Breast epithelium (tissue), 4 donors: ENCODE measurements at places on chromosomes 7 and 10. TPM values are rescaled to one million over a fixed set of nuclear protein-coding genes. Genes with fewer than 3 reads are reported as not detected.

DNA sequence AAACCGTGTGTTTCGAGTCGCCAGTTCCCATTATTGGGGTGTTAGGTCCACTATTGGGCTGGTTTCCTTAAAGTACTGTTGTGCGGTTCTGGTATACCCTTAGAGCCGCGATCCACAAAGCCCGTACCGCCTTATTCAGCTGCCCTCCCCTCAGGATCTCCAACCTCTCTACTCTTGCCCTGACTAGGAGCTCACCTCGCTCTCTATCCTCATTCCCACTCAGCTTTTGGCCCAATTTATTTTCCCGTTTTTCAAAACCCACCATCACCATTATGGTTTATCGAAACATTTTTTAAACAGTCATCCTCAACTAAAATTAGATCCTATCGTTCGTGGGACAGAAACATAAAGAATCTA lies 461 bp upstream of the ETV1 start:
- no peaks in the 10 kb centered on the region for H3K4me1 ChIP-seq
- H3K36me3 ChIP-seq, result no peaks in the 10 kb centered on the region
- H3K27me3 ChIP-seq, result no peaks in the 10 kb centered on the region
- DNase-seq, result no peak
- peak overlapping the region; percentile 72 for H3K4me3 ChIP-seq
- peak overlapping the region; percentile 96 for H3K27ac ChIP-seq

Gene VWC2
- total RNA-seq, result 0.16 TPM

DNA sequence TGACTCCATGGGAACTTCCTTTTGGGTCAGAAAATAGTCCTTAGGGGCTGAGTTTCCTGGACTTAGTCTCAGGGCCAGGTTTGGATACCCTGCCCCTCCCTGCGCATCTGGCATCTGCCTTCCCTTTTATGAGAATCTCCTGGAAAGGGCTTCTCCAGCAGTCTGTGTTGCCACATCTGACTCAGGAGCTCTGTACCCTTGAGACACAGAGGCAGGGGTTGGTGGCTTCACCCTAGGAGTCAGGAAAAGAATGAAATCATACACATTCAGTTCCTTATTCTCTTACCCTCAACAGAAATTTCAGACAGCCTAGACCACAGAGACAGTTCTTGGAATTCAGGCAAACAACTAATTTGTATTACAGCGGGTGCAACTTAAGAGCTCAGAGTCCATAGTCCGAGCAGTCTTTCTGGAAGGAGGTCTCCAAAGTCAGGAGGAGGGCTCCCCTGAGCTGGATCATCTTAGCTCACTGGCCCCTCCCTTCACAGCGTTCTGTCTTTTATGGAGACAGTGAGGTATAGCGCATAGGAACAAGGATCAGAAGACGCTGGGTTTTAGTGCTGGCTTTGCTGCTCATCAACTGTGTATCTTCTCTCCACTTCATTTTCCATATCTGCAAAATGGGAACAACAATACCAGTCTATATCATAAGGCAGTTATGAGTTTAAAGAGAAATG lies 3.0 kb upstream of the PLAU start:
- no peaks in the 10 kb centered on the region for H3K27me3 ChIP-seq
- peaks cover 8% of the 10 kb centered on the region for H3K4me1 ChIP-seq
- no peaks in the 10 kb centered on the region for H3K36me3 ChIP-seq
- H3K27ac ChIP-seq, result peak overlapping the region; percentile 90
- DNase-seq, result no peak

- H3K36me3 ChIP-seq, result no peaks in the 10 kb centered on the region
- H3K27me3 ChIP-seq, result no peaks in the 10 kb centered on the region
- H3K4me1 ChIP-seq, result peaks cover 15% of the 10 kb centered on the region
Measured at GRCh38 chr10:63713191-63714144, 192.3 kb downstream of the REEP3 start.

Gene NPC1L1
- total RNA-seq, result 0.33 TPM

- DNase-seq, result no peak
- no peak overlapping the region for H3K27ac ChIP-seq
- H3K36me3 ChIP-seq, result no peaks in the 10 kb centered on the region
- no peak overlapping the region for H3K4me3 ChIP-seq
- H3K27me3 ChIP-seq, result no peaks in the 10 kb centered on the region
Measured at GRCh38 chr7:75640201-75640600, 98.5 kb downstream of the HIP1 start.

Gene ZNF800
- total RNA-seq, result 51.1 TPM

Gene LMTK2
- 14.1 TPM for total RNA-seq

Gene H2AZ2
- total RNA-seq, result 115 TPM

Gene AKR1C8
- total RNA-seq, result not detected

DNA sequence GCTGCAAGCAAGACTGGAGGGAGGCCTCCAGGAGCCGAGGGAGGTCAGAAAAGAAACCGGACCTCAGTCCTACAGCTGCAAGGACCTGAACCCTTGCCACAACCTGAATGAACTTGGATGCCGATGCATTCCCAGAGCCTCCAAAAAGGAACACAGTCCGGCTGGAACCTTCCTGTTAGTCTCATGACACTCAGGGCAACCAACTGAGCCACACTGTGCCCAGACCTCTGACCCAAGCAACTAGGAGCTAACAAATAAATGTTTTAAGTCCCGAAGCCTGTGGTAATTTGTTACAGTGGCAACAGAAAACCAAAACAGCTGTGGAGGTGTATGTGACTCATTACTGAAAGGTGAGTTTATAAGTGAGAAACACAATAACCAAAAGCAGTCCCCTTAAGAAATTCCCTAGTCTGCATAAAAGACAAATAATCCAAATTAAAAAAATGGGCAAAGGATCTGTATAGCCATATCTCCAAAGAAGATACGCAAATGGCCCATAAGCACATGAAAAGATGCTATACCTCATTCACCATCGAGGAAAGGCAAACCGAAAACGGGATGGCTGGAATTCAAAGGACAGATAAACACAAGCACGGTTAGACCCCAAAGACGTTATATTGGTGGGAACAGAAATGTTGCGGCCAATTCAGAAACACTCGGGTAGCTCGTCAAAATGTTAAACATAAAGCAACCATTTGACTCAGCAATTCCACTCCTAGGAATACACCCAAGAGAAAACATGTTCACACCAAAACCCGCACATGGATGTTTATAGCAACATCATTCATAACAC lies 24.8 kb downstream of the GNA12 start:
- H3K36me3 ChIP-seq, result no peaks in the 10 kb centered on the region
- no peak overlapping the region for H3K4me3 ChIP-seq

Gene UNCX
- total RNA-seq, result not detected

- no peak for DNase-seq
- H3K4me3 ChIP-seq, result no peak overlapping the region
- H3K27me3 ChIP-seq, result no peaks in the 10 kb centered on the region
- H3K4me1 ChIP-seq, result peaks cover 12% of the 10 kb centered on the region
- H3K27ac ChIP-seq, result no peak overlapping the region
Measured at GRCh38 chr7:112081778-112082177, 124.4 kb downstream of the DOCK4 start.

GRCh38 chr10:73877533-73878160 lies 3.3 kb upstream of the CAMK2G start:
- DNase-seq, result no peak
- no peaks in the 10 kb centered on the region for H3K27me3 ChIP-seq
- no peaks in the 10 kb centered on the region for H3K36me3 ChIP-seq
- H3K4me1 ChIP-seq, result peaks cover 6% of the 10 kb centered on the region
- no peak overlapping the region for H3K4me3 ChIP-seq

GRCh38 chr7:123485187-123485586 lies 49.2 kb downstream of the IQUB start:
- no peaks in the 10 kb centered on the region for H3K36me3 ChIP-seq
- H3K4me1 ChIP-seq, result no peaks in the 10 kb centered on the region
- DNase-seq, result no peak
- no peaks in the 10 kb centered on the region for H3K27me3 ChIP-seq
- no peak overlapping the region for H3K4me3 ChIP-seq

Gene PAX4
- total RNA-seq, result not detected

Gene MNX1
- not detected for total RNA-seq

Gene RBP3
- not detected for total RNA-seq

DNA sequence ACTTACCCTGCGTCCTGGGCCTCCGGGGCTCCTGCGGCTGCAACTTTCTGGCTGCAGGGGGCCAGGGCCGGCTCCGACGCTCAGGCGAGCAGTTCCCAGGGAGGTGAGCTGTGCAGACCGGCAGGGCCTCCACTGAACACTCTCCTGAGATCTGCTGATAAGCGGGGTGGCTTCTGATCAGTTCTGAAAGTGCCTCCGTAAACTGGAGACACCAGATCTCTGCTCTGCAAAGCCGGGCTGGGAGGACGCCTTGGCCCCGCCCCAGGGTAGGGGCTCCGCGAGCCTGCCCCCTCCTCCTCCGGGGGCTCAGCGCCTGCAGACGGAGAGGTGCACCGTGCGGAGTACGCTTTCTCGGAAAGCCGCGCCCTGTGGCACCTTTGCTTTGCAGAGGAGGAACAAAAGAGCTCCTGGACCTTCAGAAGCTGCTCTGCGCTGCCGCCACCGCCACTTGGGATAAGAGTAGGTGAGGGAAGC lies 141.3 kb upstream of the VKORC1L1 start:
- no peak overlapping the region for H3K27ac ChIP-seq
- H3K36me3 ChIP-seq, result no peaks in the 10 kb centered on the region
- H3K4me3 ChIP-seq, result peak overlapping the region; percentile 63
- H3K27me3 ChIP-seq, result no peaks in the 10 kb centered on the region
- DNase-seq, result no peak
- H3K4me1 ChIP-seq, result no peaks in the 10 kb centered on the region

- no peak overlapping the region for H3K27ac ChIP-seq
- DNase-seq, result no peak
- no peaks in the 10 kb centered on the region for H3K36me3 ChIP-seq
- H3K27me3 ChIP-seq, result no peaks in the 10 kb centered on the region
Measured at GRCh38 chr7:134287916-134288659, 28.6 kb downstream of the SLC35B4 start.

DNA sequence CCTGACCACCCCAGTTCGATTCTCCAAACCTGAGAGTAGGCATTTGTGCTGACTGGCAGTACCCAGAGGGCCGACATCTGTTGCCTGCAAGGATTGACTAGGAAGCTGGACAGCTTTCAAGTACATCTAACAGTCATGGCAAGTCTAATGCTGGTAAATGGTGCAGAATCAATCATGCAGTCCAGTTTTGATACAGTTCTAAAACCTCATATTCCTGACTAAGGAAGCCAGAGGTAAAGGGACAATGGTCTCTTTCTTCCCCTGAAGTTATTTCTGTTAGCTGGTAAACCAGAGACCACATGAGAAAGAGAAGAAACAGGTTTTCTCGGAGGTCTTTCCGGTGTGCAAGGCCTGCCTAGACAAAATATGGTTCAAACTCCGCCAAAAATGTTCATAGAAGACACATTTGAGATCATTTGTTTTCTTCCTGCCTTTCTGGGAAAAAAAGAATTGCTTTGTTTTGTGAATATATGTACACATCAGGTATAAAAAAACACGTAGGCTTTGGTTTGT lies 97.1 kb downstream of the WDR37 start:
- H3K4me3 ChIP-seq, result no peak overlapping the region
- DNase-seq, result no peak
- no peaks in the 10 kb centered on the region for H3K36me3 ChIP-seq
- H3K4me1 ChIP-seq, result no peaks in the 10 kb centered on the region
- H3K27ac ChIP-seq, result peak overlapping the region; percentile 25

GRCh38 chr10:13587391-13587790 lies 626 bp downstream of the PRPF18 start:
- peak overlapping the region; percentile 70 for H3K27ac ChIP-seq
- DNase-seq, result no peak
- peaks cover 7% of the 10 kb centered on the region for H3K4me1 ChIP-seq
- H3K27me3 ChIP-seq, result no peaks in the 10 kb centered on the region

GRCh38 chr7:156629873-156630272 lies 10.7 kb upstream of the RNF32 start:
- no peak overlapping the region for H3K27ac ChIP-seq
- H3K27me3 ChIP-seq, result no peaks in the 10 kb centered on the region
- DNase-seq, result no peak
- no peak overlapping the region for H3K4me3 ChIP-seq
- H3K36me3 ChIP-seq, result no peaks in the 10 kb centered on the region

DNA sequence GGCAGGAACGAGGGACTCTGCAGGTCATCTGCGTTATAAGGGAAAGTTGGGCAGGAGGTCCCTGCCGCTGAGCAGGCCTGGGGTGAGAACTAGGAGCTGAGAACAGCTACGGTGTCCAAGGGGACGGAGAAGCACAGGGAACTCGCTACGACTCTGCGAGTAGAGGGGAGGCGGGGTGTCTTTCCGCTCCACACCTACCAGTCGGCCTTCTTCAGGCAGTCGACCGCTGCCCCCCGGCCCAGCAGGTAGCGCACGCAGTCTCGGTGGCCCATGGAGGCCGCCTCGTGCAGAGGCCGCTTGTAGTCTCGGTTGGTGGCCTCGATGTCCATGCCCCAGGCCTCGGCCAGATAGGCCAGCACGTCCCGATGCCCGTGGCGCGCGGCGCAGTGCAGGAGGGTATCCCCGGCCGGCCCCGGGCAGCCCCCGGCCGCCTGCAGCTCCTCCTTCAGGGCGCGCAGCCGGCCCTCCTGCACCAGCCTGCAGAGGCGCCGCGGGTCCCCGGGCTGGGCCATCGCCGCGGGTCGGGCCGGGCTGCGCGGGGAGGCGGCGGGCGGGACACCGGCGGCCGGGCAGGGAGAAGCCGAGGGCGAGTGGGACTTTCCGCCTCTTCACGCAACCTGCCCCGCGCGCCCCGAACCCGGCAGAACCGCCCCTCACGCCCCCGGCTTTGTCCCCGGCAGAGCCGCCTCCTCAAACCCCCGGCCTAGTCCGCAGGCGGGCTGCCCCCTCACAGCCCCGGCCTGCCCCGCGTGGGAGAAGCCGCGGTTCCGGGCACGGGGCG lies 660 bp downstream of the ANKRD16 start:
- no peaks in the 10 kb centered on the region for H3K36me3 ChIP-seq
- peak overlapping the region; percentile 94 for H3K27ac ChIP-seq
- DNase-seq, result no peak
- H3K4me1 ChIP-seq, result peaks cover 11% of the 10 kb centered on the region
- H3K27me3 ChIP-seq, result no peaks in the 10 kb centered on the region

Gene ASAH2
- total RNA-seq, result 0.59 TPM

Gene HTRA1
- total RNA-seq, result 347 TPM

DNA sequence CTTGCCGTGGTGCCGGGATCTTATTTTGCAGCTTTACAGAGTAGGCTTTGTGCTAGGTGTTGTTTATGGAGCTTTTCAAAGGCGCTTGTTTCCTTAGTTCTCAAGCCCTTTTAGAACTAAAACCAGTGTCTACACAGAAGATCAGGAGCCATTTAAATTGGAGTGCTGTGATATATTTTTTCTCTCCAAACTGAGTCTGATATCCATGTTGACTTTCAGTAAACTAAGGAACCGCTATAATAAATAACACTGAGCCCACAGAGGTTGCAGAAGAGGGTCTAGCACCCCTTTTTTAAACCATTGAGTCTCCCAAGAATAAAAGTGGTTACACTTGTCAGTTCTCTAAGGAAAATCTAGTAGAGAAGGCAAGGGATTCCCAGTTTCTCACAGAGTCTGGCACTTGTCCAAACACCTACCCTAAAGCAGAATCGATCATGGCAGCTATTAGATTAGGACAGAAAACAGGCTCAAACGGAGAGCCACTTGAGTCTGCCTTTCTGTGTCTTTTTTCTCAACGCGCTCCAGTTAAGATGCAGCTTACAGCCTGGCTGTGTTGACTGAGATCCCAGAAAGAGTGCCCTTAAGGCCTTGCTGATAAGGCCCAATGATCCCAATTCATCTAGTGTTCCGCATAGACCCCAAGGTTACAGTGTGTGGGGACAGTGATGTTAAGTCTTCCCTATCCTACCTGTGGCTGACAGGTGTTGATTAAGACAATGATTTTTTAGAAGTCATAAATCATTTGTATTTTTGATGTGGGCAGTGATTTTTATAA lies 804 bp downstream of the TMEM106B start:
- peak overlapping the region; percentile 75 for H3K4me3 ChIP-seq
- H3K4me1 ChIP-seq, result peaks cover 6% of the 10 kb centered on the region
- H3K36me3 ChIP-seq, result no peaks in the 10 kb centered on the region
- H3K27me3 ChIP-seq, result no peaks in the 10 kb centered on the region
- peak overlapping the region; percentile 97 for H3K27ac ChIP-seq
